ENCODE measurements at places on chromosomes 3 and 15.

DNA sequence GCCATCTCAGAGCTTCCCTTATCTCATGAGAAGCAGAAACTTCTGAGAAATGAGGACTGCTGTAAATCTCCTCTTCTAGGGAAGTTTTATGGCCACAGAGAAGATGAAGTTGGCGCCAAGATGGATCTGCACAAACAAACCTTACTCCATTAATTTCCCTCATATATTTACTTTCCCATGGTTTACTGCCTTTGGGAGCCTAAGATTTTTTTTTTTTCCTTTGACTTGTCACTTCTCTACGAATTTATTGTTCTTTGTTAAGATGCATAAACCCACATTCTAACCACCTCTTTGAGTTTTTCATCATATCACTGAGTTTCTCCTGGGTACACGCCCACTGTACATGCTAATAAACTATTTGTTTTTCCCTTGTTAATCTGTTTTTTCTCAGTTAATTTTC lies 21.5 kb upstream of the NPTN start:
- DNase-seq: no peak

- DNase-seq: no peak
Measured at GRCh38 chr3:187926620-187927019, 181.4 kb upstream of the BCL6 start.

GRCh38 chr3:196288141-196288460 lies 575 bp upstream of the PCYT1A start:
- peak; percentile 28 for DNase-seq

- no peak for DNase-seq
Measured at GRCh38 chr3:122519693-122520092, 5.0 kb upstream of the KPNA1 start.

DNA sequence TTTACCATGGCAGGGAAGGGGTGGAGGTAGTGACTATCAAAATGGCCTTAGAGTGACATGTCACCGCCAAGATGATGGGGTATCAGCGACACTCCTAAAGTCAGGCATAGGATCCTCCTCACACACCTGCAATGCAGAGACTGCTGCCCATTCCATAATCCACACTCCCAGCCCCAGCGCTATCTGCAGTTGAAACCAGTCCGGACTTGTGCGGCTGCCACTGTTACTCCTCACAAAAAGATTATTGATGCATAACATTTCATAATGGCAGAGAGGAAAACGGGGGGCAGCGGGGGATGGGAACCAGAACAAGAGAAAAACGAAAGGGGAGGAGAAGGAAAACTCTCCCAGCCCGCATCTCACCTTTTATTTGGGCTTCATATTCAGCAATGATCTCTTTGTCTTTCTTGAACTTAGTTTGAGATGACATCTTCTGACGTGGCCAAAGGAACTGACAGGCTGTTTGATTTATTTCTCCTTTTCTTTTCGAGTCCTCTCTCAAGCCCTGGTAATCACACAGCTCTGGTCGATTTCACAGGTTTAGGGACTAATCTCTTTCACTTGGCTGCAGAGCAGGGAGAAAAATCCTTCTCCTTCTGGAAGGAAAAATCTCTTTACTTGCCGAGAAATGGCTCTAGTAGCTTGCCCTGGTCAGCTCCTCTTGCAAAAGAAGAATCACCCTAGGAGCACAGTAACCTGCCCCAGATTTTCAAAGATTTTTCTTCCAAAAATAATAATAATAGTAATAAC lies 749 bp downstream of the SRGAP3 start:
- no peak for DNase-seq

DNA sequence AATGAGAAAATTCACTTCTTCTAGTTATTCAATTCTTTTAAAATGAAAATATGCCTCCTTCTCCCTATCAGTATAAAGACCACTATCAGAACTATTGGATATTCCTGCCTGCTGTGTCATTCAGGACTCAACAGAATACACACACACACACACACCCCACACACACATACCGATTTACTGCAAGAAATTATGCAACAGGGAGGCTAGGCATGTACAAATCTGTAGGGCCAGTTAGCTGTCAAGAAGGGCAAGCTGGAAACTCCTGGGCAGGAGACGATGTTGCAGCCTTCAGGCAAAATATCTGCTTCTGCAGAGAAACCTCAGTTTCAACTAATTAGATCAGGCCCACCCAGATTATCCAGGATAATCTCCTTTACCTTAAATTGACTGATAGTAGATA lies 13.9 kb upstream of the RYR3 start:
- no peak for DNase-seq

DNA sequence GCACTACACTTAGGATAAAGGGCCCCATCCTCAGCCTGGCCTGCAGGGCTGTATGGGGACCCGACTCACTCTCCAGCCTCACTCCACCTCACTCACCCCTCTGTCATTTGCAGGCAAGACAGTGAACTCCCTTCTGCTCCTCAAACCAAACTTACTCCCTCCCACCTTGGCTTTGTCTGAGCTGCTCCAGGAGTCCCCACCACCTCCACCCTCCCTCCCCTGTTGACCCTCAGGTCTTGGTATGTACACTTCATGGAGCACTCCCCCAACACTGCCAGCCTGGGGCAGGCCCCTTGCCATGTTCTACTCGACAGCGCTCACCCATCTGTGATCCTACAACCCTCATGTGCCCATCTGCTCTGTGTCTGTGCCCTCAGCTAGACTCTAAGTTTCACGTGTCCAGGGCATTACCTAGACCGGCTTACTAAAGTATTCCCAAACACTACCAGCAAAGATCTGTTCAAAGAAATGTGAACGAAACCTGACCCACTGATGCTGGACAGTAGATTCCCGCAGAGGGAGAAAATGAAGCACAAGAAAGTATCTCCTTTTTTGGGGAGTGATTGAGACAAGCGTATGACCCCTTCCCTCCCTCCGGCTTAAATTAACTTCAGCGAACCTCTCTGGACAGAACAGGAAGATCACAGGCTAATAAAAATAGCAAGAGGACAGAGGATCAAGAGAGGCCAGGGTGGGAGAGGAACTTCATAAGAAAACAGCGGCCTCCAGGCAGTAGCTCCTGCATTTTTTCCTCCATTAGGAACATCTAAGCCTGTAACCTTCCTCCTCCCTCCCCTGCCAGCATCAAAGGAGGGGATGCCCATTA lies 113.2 kb downstream of the RFTN1 start:
- no peak for DNase-seq

DNA sequence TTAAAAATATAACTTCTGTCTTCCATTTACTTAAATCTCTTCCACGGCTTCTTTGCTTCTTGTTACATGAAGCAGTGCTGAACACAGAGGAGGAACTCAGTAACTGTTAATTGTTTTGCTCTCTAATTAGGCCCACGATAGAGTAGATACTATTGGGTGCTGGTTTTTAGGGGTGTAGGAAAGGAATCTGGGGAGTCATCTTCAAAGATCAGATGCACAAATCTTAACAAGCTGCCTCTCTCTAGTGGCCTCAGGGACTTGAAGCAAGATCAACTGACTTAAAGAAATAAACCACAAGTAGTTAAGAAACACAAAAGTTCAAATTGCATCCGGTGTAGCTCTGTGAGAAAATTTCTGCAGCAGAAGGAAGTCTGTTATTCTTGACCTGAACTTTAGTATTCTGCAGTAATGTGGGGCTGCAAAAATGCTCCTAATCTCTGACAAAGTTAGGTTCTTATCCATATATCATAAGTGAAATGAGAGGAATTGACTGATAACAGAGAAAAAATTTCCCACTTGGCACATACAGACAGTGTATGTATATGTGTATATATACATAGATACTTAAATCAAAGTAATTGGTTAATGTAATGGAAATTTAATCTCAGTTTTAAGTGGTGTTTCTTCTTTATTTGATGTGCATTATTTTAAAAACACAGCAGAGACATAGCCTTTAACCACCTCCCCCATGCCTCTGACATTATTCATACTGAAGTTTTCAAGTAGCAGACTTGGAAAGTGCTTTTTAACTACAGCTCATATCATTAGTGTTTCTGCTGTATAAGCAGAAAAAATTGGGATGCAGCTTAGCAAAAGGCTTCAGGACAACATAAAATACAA lies 51.8 kb downstream of the CHST2 start:
- DNase-seq: no peak

DNA sequence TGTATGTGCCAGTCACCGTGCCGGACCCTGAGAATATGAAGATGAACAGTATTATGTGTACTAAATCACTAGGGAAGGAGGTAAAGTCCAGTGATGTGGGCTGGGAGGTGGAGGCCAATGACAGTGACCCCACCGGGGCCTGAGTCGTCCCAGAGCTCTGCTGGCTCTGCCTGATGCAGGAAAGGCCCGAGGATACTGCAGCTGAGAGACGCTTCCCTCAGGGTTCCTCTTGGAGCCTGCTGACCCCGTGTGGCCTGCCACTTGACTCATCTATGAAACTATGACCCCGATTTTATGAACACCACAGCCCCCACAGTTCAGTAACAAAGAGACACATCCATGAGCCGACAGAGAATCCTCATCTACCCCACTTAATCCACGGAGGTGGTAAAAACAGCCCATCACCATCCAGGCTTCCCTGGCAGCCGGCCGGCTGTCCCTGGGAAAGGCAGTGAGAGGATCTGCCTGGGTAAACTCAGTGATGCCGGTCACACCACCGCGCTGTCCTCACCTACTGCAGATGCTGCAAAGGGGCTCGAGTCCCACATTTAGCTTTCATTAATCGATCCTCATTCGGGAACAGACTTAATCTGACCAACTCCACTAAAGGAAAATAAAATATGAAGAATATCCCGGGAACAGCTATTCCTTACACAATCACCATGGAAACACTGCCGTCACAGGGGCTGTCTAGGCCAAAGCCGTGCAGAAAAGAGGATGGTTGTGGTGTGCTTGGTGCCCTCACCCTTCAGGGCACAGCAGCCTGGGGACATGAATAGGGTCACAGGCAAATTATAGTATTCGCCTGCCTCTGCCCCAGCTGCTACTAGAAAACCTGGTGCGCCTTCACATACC lies 82.9 kb downstream of the ARRDC4 start:
- no peak for DNase-seq

- DNase-seq: peak; percentile 46
Measured at GRCh38 chr3:11282250-11283138, 10.3 kb downstream of the ATG7 start.

DNA sequence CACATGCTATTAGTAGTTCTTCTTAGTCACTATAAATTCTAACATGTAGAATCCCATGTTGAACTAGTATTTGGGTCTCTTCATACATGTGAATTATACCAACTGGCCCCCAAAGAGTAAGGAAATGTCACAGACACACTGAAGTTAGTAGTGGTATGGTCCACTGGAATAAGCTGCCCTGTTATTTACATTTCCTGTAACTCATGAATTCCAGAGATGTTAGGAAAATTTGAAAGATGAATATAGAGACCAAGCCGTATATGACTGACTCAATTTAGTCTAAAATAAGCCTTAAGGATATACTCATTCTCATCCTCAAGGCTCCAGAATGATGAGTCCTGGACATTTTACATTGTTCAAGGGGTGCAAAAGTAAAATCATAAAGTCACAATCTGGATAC lies 81.2 kb downstream of the FBXL22 start:
- DNase-seq: no peak

- DNase-seq: no peak
Measured at GRCh38 chr3:100737334-100737733, 28.0 kb downstream of the TFG start.

- no peak for DNase-seq
Measured at GRCh38 chr3:159806412-159806811, 182.2 kb upstream of the IL12A start.

GRCh38 chr3:124041553-124041952 lies 49.6 kb upstream of the ROPN1 start:
- no peak for DNase-seq

- no peak for DNase-seq
Measured at GRCh38 chr3:157534725-157535161, 31.5 kb upstream of the VEPH1 start.

DNA sequence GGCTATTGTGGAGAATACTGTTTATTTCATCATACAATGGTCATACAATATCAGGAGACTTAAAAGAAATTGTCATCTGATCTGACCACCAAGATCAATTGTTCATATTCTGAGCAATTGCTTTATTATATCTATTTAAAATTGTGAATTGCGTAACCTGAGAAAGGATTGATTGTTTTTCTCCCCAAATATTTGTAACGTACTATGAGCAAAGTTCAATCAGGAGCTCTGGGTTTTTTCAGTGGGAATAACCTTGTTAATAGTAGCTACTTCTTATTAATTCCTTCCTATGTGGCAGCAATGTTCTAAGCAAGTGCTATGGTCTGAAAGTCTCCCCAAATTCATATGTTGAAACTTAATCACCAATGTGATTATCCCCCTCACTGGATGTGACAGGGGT lies 323.1 kb downstream of the ZPLD1 start:
- no peak for DNase-seq

DNA sequence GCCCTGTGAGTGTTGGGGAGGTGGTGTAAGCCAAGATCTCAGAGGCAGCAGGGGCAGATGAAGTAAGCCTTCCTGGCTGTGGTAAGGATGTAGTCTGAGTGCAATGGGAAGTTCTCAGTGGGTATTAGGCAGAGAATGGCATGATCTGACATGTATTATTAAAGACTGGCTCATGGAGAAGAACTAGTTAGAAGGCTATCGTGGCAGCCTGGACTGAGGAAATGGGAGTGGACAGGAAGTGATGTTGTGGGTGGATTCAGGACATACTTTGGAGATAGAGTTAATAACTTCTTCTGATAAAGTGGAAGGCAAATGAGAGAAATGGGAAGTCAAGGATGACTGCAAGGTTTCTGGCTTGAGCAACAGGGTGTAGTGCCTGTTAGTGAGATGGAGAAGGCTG lies 250.9 kb upstream of the CFAP20DC start:
- no peak for DNase-seq

DNA sequence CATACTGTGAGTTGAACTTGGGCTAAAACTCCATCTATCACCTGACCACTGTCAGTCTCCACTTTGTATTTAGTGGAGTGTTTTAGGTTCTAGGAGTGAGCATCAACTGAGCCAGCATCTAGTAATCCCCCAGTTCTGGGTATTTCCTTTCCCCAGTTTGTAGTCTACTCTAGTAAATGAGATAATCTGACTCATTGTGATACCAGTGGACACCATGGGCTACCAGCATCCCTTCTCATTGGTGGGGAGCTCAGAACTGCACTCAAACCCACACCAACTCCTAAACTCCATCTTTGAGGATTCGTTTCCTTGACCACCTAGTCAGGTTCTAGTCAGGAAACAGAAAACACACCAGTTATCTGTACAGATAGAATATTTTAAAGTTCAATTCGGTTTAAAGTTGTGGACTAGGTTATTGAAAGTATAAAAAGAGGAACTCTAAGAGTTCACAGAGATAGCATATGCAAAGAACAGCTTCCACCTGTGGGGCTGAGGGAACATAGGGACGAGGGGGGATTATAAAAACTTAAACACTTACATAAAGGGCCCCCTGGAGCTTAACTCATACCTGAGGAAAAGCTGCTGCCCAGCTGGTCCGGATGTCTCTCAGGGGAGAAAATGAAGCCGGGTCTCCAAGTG lies 36.0 kb downstream of the LEO1 start:
- DNase-seq: no peak

Data from frontal cortex (tissue), 4 donors.